ENCODE measurements at places on chromosomes 5 and 9.

DNA sequence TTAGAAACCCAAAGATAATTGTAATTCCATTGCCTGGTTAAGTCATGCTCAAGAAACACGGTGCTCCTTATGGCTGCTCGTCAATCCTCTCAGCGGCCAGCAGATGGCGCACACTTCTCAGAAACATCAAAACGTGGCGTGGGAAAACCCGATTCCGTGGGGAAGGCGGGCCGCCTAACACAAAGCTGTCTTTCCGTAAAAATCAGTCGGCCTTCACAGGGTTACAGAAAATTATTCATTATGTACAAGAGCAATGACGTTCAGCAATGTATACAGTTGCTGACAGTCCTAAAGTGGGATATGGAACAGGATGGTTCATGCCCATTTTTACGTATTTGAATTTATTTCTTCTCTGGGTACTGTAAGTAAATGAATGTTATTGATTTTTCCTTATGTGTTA lies 83.5 kb downstream of the PDE4D start:
- DNase-seq = peak; percentile 87

- DNase-seq = no peak
Observed at GRCh38 chr9:88355166-88355565, 33.1 kb upstream of the SPIN1 start.

DNA sequence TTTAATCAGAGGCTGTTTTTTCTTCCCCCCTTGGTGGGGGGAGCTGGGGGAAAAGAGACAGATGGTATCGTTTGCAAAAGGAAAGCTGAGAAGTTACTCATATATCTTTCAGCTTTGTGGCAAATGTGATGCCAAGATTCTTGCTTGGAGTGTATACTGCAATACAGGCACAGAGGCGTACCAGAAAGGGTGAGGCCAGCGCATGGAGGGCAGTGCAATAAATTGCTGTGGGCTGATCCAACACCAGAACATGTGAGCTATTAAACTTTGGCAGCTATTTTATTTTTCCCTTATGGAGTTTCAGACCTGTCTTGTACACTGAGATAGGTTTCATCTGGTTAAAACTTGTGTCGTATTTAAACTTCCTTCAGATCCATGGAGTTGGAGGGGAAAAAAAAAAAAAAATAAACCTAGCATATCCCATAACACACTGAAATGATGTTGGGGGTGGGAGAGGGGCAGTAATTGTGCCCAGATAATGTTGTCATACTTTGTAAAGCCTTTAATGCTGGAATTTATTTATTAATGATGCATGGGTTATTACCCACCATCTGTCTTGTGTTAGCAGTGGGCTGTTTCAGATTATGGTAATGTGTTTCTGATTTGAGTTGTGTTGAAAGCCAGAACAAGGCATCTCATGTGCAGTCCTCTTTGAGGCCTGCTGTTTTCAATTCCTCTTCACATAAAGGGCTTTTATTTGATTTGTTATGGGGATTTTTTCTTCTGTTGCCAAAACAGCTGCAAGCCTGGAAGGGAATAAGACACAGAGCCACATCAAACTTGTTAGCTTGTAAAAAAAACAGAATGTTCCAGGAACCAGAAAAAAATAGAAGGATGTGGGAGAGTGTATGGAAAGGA lies 891.3 kb downstream of the TLE1 start:
- DNase-seq = peak; percentile 32

DNA sequence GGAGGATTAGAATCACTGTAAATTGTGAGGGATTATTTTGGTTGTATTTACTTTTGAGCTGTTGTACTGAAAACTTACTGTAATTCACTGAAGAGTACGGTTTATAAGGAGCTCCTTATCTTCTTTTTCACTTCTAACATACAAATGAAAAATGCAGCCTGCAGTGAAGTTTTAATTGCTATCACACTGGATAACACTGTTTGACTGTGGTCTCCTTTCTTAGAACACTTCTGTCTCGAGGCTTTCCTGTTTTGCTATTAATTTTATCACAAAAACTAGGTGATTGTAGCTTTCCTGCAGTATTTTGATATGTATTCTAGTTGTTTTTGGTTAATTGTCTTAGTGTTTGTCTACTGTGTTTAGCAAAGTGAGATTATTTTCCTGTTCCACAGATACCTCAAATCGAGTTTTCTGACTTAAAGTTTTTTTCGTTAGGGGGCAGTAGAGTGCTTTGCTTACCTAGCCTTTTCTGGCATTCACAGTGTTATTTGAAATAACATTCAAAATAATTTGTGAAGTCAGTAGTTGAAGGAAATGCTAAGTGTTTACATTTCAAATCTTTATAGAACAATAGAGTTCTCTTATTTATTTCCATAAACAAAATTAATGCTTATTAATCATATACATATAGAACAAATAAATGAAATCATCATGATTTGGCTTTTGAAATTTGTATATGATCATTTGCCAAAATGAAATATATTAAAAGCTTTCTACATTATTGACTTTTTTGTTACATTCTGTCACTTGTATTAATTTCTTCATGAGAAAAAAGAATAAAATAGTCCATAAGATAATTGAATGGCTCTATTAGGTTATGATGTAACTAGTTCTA lies 52.9 kb downstream of the COMMD10 start:
- no peak for DNase-seq

GRCh38 chr5:32201122-32201753 lies 27.1 kb upstream of the GOLPH3 start:
- no peak for DNase-seq

DNA sequence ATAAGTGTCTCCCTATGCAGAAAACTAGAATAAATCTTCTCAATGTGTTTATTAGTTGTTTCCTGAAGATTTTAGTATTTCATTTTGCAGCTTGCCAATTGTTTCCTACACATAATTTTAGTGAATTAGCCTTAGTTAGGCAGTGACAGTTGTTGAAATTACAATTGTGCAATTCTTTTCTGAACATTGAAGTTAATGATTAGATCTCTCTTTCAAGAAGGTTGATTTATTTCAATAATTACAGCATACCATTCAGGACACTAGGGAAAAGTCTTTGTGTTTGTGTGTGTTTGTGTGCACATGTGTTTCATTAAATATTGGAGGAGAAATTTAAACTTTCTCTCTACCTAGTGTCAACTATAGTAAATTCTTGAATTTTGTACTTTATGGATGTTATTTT lies 199.6 kb upstream of the MPDZ start:
- no peak for DNase-seq

DNA sequence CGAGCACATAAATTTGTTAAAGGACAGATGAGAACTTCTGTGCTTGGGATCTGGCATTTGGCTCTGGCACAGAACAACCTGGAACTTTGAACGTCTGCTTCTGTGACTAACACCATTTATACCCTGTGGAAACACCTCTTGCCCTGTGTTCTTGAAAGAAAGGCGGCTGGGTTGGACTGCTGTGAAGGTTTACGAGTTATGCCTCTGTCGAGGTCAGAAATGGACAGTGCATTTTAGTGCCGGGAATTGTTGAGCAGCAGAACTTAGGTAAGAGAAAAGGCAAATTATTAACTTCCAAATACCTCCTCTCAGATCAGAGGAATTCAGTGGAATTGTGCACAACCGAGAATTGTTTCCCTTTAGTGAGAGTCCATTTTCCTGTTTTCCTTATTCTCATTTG lies 14.1 kb upstream of the INIP start:
- no peak for DNase-seq

DNA sequence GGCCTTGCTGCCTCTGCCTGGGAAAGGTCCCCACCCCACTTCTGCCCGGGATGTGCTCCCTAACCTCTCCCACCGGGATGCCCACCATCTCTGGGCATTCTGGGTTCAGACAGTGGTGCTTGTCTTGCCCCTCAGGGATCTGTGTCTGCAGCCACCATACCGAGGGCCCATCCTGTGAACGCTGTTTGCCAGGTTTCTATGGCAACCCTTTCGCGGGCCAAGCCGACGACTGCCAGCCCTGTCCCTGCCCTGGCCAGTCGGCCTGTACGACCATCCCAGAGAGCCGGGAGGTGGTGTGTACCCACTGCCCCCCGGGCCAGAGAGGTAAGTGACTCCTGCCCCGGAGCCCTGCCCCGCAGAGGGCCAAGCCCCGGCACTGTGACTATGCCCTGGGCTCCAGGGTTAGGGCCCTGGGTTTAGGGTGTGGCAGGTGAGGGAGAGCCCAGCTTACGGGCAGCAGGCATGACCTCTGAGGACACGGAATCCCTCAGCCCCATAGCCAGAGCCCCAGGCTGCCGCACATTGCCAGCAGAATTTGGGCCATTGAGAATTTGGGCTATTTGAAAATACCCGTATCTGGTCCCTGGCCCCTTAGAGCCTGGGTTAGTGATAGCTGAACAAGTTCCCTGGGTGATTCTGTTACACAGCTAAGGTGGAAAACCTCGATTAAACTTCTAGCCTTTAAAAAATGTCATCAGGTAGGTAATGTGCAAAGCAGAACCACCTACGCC lies 35.3 kb upstream of the AIF1L start:
- DNase-seq = no peak

DNA sequence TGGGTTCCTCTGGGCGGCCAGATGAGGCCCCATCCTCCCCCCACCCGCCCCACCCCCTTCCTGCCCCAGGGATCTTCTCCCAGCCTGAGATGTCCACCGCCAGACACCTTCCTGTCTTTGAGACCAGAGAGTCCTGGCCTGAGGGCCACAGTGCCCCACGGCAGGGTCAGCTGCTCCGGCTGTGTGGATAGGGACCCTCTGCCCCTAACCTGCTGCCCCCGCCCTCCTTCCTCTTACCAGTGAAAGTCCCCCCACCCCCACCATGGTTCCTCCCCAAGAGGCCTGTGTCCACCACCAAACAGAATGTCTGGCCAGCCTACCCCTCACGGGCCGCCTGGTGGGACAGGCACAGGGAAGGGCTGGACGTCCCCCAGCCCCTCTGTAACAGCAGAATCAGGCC lies 43.0 kb upstream of the UBAC1 start:
- no peak for DNase-seq

- no peak for DNase-seq
Observed at GRCh38 chr9:131977109-131977838, 102.4 kb downstream of the MED27 start.

GRCh38 chr9:122816163-122816867 lies 12.1 kb downstream of the PDCL start:
- DNase-seq = peak; percentile 74

- no peak for DNase-seq
Observed at GRCh38 chr9:137444106-137444790, 3.1 kb upstream of the ENTPD8 start.

GRCh38 chr5:171646102-171647042 lies 139.2 kb upstream of the SMIM23 start:
- no peak for DNase-seq

GRCh38 chr9:17862101-17862500 lies 283.2 kb downstream of the SH3GL2 start:
- DNase-seq = no peak

- DNase-seq = no peak
Observed at GRCh38 chr9:105859428-105860091, 165.2 kb downstream of the TMEM38B start.

DNA sequence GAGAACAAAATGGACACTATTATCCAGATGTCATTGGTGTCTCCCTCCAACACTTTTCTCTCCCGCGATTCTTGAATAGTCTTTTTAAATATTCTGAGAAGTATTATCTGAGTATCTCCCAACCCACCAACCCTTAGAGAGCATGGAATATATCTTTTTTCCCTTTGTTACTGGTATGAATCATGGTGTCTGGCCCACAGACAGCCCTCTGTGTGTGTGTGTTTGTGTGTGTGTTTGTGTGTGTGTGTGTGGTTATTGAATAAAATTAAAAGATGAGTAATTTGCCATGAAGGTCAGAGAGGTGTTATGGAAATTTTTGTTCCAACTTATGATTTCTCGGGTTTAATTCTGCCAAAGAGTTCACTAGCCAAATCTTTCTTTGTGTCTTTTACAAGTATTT lies 47.7 kb downstream of the CAMK4 start:
- DNase-seq = no peak

DNA sequence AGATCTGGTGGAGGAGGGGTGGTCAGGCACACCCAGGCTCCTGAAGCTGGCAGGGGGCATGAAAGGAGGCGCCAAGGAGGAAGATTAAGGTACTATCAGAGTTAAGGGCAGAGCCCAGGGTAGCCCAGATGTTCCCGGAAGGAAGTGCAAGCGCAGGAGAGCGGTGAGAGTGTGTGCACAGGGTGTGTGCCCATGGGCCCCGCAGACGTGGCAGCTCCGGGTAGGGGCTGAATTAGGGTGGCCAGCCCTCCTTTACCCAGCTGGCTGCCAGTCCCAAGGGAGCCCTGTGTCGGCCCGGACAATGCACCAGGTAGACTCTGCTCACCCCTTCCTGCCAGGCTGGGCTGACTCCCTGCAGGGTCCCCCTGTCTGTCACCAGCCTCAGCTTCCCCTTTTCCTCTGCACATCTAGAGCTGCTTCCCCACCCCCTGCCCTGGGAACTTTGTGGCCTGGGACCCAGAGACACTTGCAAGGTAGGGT lies at the start of gene SMIM33:
Gene SMIM33 (plus strand): TSS at position 184 of the 480 bp plus-strand sequence. CDS start 118 bp downstream, at position 302.
- no peak for DNase-seq

- no peak for DNase-seq
Observed at GRCh38 chr5:61496446-61496845, 164.4 kb downstream of the ZSWIM6 start.

DNA sequence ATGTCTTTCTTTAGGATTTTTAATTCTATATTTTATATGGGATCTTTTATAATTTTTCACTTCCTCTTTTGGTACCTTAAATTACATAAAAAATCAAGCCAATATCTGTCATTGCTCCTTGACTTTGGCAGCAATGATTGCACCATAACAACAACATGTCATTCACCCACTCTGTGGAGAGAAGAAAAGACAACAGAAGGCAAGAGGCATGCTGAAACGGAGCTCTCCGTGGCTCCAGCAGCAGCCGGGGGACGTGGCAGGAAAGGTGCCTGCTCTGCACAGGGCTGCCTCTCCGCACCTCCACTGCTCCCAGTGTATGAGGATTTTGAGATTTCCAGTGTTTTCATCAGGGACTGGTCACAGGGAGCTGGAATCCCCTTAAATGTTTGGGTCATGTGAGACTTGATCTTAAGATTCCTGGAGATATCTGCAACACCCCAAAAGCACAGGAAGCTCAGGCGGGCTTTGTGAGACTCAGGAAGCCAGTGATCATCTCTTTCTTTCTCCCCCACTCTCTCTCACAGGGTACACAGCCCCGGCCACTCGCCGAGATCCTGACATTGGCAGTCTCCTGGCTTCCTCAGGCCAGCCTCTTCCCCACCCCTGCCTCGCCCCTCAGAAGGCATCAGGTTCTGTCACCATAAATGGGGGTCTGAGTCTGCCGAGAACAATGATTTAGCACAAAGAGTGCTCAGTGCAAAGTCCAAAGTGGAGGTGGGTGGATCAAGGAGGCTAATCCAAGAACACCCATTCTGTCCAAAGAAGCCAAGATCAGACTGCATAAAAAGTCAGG lies 74.6 kb downstream of the ACTL7B start:
- DNase-seq = no peak

DNA sequence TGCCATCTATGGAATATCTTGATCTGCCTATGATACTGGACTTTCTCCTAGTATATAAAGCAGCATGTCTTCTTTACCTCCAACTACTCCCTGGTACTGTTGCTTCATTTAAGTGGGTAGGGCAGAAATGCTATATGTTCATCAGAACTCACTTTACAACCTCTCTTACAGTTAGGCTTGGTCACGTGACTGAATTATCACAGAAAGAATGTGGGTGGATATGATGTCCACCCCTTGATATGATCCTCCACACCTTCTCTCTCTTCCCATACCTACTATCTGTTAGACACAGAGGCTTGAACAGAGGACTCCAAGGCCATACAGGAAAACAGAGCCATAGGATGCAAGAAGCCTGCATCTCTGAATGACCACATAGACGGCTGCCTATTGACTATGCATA lies 19.8 kb downstream of the CRHBP start:
- DNase-seq = no peak

GRCh38 chr9:81522716-81523551 lies 166.4 kb downstream of the TLE1 start:
- no peak for DNase-seq

Data from Right ventricle myocardium inferior (tissue), 1 donor.